ENCODE measurements at places on chromosomes 7 and 10.

DNA sequence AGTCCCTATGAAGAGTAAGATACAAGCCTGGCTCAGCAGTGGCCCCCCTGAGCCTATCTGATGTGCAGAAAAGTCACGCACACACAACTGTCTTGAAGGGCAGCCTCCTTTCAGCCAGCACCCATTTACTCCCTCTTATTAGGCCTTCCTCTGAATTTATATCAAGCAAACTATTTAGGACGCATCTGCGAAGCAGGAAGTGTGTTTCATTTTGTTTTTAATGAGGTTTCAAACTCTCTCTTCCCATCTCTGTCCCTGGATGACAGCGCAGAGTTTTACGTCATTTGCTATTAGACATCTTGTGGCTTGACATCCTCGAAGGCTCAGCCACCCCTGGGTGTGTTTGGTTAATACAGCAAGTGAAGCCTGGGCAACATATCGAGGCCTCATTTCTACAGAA is 79.5 kb downstream of the CUX1 start:
- no peak for DNase-seq

- DNase-seq: no peak
Observed at GRCh38 chr10:94546049-94546900, 687 bp downstream of the HELLS start.

- DNase-seq: peak; percentile 65
Observed at GRCh38 chr10:124642088-124642710, 102.0 kb downstream of the FAM53B start.

DNA sequence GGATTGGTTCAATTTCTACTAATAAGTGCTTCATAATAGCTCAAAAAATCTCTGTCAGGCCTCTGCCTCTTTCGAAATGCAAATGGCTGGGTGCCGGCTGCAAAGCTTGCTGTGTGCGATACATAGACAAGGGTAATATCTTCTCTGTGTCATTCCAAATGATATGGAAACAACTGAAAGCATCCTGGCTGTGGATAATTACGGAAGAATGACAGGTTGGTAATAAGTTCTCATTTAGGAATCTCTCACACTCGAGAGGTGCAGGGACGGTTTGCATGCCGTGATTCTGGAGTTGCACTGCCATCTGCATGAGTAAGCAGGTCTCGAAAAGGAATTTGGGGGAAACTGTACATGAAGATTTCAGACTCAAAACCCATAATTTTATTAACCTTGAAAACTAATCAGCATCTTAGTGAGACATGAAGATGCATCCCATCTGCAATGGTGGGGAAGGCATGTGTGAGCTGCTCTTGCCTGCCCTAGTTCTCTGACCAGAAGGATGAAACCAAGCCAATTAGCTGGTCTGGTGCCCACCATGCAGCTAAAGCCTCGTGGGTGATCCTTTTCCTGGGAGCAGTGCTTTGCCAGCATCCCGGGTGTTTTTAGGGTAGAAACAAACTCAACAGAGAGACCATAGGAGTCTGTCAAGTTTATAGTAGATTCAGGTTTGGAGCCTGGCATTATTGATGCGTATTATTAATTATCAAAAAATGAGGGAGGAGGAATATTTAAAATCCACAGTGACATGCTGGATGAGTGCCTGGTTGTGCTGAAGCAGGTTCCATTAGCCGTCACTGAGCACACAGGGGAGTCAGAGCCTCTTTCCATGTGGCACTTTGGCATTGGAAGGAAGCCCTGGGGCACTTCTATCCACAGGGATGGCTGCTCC is 503.6 kb upstream of the MGMT start:
- DNase-seq: no peak

DNA sequence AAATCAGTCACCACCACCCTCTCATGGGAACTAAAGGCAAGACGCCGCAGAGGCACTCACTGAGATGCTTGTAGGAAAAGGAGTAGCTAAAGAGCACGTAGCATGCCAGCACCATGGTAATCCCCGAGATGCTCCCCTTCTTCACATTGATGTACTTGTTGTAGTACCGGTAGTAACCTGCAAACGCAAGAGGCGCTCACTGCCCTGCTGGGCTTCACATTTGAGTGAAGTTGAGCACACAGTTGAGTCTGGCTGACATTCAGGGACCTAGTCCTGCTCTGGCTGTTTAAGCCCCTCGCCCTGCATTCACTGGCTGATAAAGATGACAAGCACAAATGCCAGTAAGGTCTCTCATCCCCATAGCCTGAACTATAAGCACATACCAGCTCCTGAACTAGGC is 6.9 kb downstream of the ATP5MF start:
- peak; percentile 15 for DNase-seq

DNA sequence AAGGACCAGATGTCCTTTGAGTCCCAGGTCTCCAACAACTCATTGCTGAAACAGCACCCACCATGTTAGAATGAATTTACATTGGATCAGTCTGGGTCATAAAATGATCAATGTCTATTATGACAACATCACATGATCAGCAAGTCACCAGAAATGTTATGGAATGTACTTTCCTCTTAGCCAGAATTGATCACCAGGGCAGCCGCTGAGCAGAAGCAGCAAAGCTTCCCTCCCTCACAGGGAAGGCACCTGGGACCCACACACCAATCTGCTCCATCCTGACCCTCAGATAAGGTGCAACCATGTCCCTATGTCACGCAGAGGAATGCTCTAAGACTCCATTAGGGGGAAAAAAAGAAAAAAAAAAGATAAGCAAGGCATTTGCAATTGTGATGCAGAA is 30.0 kb downstream of the FGFR2 start:
- no peak for DNase-seq

DNA sequence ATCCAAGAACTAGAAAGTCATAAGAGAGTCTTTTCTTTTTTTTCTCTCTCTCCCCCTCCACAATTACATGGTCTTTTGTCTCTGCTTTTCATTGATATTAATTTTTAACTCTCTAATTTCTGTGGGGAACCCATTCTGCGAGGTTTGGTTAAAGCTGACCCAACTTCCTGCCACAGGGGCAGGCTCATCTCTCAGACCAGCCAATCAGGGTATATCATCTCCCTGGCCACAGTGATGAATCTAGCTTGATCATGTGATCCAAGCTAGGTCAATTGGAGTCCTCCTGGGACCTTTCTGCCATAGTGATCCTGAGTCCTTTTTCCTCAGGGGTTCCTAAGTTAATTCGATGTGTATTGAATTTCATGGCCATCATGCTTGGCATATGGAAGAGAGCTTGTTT is 38.0 kb upstream of the TRUB1 start:
- no peak for DNase-seq

DNA sequence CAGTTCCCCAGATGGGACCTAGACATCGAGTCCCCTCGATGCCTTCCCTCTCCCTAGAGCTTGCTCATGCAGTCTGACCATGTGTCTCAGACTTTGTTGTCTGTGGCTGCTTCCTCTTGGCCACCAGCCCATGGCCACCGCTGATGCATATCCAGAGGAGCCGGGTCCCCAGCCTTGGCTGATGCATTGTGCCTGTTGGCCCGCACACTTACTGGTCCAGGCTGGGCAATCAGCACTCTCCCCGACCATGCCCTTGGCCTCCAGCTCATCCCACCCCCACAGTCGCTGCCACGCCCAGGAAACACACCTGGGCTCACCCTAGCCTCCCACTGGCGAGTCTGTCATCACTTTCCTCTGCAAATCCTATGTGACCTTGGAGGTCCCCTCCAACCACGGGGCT is 10.1 kb downstream of the NPC1L1 start:
- DNase-seq: no peak

- DNase-seq: peak; percentile 62
Observed at GRCh38 chr10:121522831-121523230, 75.4 kb downstream of the FGFR2 start.
